ENCODE measurements at places on chromosomes 1 and 21.
A peak's percentile ranks its signal among the peaks of the same experiment; 100 is the strongest.

DNA sequence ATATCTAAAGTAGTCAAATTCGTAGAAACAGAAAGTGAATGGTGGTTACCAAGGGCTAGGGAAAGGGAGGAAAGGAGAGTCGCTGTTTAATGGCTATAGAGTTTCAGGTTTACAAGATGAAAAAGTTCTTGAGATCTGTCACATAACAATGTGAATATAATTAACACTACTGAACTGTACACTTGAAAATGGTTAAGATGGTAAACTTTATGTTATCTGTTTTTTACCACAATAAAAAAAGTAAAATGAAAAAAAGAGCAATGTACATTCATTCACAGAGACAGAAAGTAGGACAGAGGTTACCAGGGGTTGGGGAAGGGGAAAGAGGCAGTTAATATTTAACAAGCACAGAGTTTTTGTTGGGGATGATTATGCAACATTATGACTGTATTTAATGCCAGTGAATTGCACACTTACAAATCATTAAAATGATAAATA is 53.3 kb upstream of the SEC16B start:
- DNase-seq: no peak

GRCh38 chr1:2840036-2840809 is 38.7 kb upstream of the TTC34 start:
- no peak for DNase-seq

DNA sequence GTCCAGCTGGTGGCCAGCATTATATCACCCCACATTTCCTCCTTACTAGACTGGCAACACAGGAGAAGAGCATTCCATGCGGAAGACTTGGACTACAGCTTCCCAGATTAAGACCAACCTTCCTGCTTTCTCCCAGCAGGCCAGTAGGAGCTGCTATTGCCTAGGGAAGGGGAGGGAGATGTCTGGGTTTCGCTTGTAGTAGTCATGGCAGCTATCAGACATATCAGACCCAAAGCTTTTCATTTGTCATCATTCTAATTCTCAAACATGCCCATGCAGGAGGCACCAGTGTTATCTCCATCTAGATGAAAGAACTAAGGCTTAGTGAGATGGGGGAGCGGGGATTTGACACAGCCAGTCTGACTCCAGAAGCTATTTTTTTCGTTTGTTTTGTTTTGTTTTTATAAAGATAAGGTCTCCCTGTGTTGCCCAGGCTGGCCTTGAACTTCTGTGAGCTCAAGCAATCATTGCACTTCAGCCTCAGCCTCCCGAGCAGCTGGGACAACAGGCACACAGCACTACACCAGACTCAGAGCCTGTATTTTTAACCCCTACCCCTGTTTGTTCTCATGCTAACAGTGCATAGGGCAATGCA is 4.5 kb downstream of the PLA2G2A start:
- peak; percentile 46 for DNase-seq

GRCh38 chr1:244757091-244757939 is 78.1 kb upstream of the COX20 start:
- no peak for DNase-seq

DNA sequence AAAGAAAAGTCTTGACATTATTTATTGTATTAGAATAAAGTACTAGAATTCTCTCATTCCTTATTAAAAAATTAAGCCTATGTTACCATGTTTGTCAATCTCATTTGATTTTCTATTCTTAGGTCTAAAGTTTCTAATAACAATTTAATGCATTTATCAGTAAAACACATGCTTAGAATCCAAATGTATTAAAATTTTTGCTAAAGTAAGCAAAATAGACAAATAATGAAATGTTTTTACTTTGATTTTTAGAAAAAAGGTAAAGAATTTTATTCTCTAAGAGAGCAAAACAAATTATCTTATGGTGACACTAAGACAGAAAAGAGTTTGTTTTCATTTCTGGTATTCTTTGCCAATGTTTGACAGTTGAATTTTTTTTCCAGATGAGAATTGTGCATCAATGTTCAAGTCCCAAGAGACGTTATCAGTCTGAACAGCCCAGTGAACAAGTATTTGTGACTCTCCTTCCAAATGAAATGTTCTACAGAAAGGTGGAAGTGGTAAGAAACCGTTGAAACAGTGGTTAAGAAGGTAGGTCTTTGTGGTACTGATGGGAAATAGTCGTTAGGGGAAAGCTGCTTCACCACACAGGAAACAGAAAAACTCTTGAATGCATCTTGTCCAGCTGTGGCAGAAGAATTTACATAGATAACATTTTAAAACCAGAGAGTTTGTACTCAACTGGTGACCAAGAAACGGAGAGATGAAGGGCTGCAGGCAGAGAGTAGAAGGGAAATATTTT is 402.5 kb downstream of the PTPRC start:
- DNase-seq: no peak

DNA sequence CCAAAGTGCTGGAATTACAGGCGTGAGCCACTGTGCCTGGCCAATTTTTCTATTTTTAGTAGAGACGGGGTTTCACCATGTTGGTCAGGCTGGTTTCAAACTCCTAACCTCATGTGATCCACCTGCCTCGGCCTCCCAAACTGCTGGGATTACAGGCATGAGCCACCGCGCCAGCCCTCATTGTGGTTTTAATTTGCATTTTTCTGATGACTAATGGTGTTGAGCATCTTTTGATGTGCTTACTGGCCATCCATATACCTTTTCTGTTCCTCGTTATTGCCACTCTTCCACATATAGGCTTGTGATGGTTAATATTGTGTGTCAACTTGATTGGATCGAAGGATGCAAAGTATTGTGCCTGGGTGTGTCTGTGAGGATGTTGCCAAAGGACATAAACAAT is 17.4 kb upstream of the ENAH start:
- no peak for DNase-seq

- DNase-seq: no peak
These were observed 17.1 kb downstream of the ARHGEF16 start for GRCh38 chr1:3471356-3472087.

DNA sequence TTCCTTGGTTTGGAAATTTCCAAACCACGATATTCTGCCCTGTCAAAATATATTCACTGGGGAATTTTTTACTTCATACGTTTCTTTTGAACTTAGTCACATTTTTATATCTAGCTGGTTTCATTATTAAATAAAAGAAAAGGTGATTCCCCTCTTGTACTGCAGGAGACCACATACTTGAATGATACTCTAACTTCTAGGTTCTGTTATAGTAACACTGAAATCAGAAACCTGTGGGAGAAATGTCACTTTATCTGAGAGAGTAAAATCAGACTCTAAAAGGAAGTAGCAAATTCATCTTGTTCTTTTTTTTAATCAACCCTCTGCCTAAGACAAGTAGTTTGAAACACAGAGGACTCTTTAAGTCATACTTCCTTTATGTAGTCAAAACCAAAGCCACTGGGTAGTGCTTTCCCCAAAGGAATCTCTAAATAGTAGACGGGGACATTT is 34.4 kb downstream of the MRPL39 start:
- DNase-seq: no peak

Measured in NCI-H524 (cell line).